ENCODE measurements at places on chromosomes 4 and X. TPM values are rescaled to one million over a fixed set of nuclear protein-coding genes. Genes with fewer than 3 reads are reported as not detected.

DNA sequence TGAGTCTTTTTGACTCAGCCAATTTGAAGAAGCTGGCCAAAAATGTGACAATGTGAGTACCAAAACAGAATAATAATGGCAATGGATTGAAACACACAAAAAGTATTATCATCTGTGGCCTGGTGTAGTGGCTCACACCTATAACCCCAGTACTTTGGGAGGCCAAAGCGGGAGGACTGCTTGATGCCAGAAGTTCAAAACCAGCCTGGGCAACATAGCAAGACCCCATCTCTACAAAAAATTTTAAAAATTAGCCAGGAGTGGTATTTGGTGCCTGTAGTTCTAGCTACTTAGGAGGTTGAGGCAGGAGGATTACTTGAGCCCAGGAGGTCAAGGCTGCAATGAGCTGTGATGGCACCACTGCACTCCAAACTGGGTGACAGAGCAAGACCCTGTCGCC lies 41.5 kb downstream of the PLK4 start:
- DNase-seq: no peak

- no peak for DNase-seq
Observed at GRCh38 chr4:147761218-147761883, 29.5 kb downstream of the ARHGAP10 start.

The RBM3 gene
- total RNA-seq: 364 TPM

The RPS6KA6 gene
- total RNA-seq: 10.4 TPM

The INTU gene
- 15.0 TPM for total RNA-seq

The HSD17B13 gene
- total RNA-seq: 0.31 TPM
